Activated T-cell treated with anti-CD3 and anti-CD28 coated beads, Interleukin-2, amount 50 U/mL, for 24 hours (primary cell): ENCODE measurements at places on chromosomes 6 and 20.
A peak's percentile ranks its signal among the peaks of the same experiment; 100 is the strongest.

DNA sequence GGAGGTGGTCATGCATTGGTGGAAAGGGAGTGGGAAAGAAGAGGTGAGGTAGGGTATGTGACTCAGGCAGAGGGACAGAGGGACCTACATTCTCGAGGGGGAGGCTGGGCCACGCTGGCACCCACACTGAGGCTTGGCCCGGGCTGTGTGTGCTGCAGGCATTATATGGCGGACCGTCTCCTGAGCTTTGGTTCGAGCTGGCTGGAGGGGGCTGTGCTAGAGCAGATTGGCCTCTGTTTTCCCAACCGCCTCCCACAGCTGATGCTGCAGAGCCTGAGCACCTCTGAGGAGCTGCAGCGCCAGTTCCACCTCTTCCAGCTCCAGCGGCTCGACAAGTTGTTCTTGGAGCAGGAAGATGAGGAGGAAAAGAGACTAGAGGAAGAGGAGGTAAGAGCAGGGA is 23.4 kb downstream of the DNPH1 start:
- DNase-seq: no peak

DNA sequence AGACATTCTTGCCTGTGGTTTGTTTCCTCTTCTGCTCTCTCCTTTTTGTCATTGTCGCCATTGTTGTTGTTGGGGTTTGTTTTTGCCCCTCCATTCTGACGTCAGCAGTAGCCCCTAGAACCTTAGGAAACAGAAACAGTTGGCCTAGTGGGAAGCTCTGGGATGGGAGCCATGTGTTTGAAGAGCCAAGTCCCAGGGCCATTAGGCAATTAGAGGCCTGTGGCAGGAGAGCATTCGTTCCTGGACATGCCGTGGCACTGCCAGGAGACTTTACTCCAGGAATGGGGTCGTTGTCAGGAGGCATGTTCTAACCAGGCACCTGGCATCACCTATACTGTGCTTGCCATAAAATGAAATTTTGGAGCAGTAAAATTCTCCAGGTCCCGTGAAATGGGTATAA is 39.7 kb downstream of the PPARD start:
- no peak for DNase-seq

DNA sequence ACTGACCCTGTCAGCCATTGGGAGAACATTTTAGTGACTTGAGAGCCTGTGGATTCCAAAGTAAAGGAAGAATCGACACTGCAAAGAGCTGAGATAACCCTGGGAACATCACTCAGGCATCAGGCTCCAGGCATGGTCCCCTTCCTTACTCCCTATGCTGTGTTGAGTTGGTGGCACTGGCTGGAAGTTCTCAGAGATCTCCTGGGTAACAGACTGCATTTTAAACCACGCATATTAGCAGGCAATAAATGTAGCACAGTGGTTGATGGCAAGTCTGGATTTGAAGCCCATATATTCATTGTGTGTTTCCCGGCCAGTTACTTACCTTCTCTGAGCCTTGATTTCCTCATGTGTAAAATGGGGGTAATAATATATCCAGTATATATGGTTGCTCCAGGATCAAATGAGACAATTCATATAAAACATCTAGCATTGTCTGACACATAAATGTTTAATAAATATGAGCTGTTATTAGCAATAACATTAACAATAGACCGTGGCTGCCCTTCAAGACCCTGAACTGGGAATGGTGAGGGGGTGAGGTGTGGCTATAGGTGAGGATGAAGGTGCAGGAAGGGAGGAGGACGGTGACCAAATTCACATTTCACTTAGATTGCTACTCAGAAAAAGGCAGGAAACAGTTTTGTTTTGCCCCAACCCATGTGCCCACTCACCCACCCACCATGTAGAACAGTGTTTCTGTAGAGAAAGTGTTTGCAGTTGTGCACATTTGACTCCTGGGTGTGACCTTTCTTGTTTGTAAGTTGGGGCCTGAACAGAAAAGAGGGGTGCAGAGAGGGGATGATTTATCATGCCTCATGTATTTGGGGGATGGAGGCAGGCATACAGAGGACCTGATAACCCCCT is 2.1 kb downstream of the PLCG1 start:
- DNase-seq: no peak

DNA sequence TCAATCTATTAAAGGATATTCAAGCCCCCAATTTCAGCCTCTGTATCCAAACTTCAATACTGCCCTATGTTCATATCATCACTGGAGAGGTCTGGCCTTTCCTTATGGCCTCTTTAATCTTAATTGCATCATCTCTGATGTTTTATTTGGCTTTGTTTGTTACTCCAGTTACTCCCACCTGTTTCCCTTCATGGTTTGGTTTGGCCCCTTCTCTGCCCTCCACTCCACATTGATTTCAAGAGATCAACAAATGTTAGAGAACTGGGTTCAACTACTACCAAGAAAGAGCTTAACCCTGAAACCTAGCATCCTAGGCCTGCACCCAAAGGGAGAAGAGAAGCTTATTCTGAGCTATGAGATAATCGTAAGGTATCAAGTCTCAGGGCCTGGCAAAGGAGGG is 221.6 kb downstream of the LAMA2 start:
- DNase-seq: no peak

DNA sequence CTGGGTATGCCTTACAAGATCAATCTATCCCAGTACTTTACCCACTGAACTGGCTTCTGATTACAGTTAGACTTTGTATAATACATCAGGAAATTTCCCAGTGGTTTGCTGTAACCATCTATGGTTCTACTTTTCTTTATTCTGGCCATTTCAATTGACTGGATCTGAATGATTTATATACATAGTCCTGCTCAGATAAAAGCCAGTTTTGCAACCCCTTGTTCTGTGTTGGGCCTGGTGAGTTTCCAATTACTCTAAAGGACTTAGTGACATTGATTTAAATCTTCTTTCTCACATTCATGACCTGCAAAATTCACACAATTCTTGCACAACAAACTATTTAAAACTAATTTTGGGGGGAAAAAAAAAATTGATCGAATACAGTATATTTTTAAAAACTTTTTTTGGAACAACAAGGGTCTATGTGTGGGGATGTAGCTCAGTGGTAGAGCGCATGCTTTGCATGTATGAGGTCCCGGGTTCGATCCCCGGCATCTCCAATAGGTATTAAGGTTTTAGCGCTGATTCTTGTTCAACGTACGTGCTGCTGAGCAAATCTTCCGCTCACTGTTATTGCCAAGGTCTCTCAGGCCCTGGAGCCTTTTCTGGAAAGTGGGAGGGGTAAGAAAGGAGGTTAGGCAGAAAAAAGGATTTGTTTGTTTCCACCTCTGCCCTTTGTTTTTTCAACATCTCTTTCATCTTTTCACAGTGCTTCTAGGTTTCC is 117.5 kb downstream of the GPX5 start:
- peak; percentile 65 for DNase-seq

DNA sequence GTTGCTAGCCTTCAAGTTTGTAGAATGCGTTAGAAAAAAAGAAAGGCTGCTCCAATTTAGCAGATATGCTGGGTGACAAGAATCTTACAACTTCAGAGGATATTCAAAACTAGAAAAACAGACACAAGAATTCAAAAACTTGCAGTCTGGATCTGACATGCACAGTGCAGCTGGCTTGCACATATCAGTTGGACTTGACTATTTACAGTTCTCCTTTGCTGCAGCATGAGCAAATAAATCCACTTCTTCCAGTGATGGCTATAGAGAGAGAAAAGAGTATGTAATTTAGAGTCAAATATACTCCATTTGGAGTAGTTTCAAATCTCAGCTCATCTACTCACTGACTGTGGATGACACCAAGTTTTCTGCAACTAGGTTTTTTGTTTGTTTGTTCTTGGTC is 247.0 kb downstream of the RIMS1 start:
- no peak for DNase-seq

DNA sequence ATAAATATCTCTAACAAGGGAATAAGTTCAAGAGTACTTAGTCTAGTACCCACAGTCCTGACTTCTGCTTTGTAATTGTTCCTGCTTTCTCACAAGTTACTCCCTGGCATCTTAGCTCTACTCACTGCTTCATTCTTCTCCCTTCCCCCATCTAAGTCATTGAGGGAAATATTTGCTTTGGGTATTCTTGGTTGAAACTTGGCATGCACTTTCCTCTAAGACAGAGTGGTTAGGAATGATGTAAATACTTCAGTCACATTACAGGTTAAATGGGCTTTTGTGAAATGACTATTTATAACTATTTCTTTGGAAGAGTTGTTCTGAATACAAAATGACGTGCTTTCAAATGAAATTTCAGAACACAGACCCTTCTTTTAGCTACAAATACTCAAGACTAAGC is 67.7 kb upstream of the PLEKHG1 start:
- no peak for DNase-seq

DNA sequence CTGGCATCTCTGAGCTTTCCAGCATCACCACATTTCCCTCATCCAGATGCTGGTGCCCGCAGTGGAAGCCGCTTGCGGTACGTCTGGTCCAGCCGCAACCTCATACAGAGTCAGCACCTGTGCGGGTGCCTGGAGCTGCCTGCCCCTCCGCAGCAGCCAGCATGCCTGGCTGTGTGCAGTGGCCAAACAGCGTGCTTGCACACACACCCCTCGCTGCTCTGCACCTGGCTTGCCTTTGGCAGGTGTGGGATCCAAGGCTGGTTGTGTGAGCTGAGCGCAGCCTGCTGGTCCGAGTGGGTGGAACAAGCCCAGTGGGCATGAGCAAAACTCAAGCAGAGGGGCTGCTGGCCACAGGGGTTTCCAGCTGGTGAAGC is 3.1 kb upstream of the HINT3 start:
- DNase-seq: no peak

DNA sequence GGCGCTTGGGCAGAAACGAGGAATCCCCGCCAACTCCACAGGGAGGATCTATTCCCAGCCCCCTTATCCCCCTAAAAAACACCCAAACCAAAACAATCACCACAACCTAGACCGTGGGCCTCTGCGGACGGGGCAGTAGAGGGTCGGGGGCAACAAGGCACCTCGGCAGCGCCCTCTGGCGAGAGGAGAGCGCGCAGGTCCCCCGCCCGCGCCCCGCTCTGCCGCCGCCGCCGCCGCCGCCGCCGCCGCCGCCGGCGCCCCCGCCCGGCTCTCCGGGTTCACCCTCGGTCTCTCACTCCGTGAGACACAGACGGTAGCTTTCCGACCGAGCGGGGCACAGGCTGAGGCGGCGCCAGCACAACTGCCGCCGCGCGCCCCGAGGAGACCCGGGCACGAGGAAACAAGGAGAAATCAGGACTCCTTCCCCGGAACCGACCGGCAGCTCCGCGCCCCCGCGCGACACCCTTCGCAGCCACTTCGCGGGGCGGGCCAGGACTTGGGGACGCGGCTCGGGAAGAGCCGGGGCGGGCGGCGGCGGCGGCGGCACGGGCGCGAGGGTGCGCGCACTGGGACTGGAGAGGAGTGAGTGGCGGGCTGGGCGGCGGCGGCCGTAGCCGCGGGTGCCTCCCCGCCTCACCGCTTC is at the start of gene SLC35F1:
SLC35F1 (plus strand) TSS at position 307 of the 643 bp plus-strand sequence.
- DNase-seq: peak; percentile 54

DNA sequence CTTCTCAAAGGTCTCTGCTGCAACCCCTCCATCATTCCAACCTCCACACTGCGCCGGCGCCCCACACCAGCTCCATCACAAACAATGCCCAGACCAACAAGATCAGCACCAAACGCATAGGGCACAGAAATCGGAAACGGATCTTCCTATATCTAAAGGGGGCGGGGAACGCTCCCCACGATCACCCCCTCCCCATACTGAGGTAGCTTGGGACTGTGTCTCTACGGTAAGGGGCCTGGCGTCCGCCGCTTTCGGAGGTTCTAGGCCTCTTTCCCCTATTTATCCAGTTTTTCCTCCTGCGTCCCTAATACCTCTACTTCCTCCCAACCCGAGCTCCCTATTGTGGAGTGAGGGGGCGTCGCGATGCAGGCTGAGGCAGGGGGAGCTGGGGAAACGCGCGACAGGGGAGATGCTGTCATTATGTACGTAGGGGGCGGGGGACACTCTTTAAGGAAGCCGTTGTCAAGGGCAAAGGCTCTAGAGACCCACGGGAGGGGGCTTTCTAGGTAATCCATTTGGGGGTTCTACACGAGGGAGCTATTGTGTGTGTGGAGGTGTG is 909 bp downstream of the DNAAF9 start:
- peak; percentile 37 for DNase-seq

- peak; percentile 40 for DNase-seq
These were observed 1.2 kb downstream of the AKAP12 start for GRCh38 chr6:151240791-151241642.

GRCh38 chr6:138182939-138183789 is 21.4 kb downstream of the ARFGEF3 start:
- no peak for DNase-seq

DNA sequence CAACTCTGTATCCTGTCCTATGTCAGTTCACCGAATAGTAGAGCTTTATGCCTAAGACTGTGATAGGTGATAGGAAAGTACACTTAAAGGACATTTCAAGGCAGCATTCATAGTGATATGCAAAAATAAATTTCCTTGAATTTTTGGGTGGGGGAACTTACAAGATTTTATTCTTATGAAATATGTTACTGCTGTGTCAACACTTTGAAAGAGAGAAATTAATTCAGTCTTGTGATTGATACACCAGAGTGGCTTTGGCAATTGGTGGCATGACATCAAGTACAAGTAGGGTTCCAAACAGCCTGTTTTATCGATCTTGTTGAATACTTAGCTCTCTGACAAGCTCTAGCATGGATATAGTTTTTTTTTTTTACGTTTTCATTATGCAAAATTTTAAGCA is 72.3 kb downstream of the QKI start:
- no peak for DNase-seq

GRCh38 chr6:149852881-149853280 is 11.3 kb downstream of the LRP11 start:
- no peak for DNase-seq

- DNase-seq: no peak
These were observed 526.0 kb downstream of the UTRN start for GRCh38 chr6:144811140-144811539.

DNA sequence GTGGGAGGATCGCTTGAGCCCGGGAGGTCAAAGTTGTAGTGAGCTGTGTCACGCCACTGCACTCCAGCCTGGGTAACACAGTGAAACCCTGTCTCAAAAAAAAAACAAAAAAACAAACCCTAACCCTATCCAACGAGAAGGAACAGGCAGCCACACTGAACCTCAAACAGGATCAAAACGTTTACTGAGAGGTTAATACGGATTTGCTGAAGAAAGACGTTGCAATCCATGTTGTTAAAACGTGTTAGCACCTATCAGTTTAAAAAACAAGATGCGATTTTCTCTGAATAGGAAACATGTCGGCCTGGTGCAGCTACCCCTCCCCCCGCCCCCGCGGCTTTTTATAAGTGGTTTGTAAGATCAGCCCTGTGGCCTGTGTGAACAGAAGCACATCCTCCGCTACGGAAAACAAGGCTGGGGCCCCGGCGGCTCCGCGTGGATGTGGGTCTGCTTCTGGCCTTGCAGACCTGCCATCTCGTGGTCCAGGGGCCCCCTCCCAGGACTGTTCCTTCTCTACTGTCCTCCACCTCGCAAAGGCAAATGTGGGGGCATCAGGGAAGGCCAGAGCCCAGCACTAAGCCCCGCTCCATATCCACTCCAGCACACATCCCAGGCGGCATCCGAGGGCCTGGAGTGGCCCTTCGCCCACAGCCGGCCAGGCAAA is 11.4 kb downstream of the SLC2A4RG start:
- DNase-seq: peak; percentile 75

DNA sequence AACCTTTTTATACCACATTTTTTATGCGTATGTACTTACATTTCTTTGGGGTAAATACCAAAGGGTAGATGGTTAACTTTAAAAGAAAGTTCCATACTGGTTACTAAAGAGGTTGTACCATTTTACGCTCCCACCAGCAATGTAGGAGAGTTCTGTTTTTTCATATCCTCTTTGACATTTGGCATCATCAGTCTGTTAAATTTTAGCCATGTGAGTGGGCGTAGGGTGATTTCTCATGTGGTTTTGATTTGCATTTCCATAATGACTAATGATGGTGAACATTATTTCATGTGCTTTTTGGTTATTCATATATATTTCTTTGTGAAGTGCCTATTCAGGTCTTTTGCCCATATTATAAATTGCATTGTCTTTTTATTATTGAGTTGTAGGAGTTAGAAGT is 194.2 kb downstream of the PRL start:
- DNase-seq: no peak
